IgD-negative memory B cell (primary cell): ENCODE measurements at places on chromosomes 12 and 14. TPM values are rescaled to one million over a fixed set of nuclear protein-coding genes. Genes with fewer than 3 reads are reported as not detected.

Gene TMEM229B
- 7.0 TPM for polyA plus RNA-seq

Gene KLRC1
- polyA plus RNA-seq: 4.5 TPM

Gene TMEM233
- not detected for polyA plus RNA-seq

Gene KLRK1
- polyA plus RNA-seq: 15.8 TPM

Gene NUAK1
- not detected for polyA plus RNA-seq

Gene CCDC175
- not detected for polyA plus RNA-seq

Gene HECTD4
- polyA plus RNA-seq: 6.8 TPM

Gene BEGAIN
- polyA plus RNA-seq: 0.91 TPM

Gene KRT1
- polyA plus RNA-seq: 0.25 TPM

Gene GLIPR1L1
- polyA plus RNA-seq: not detected

Gene PAX9
- not detected for polyA plus RNA-seq

Gene BCAT1
- polyA plus RNA-seq: 11.5 TPM

Gene FAIM2
- not detected for polyA plus RNA-seq

Gene AQP6
- polyA plus RNA-seq: not detected

Gene MFAP5
- polyA plus RNA-seq: not detected

Gene ST8SIA1
- polyA plus RNA-seq: not detected

Gene PTPN11
- polyA plus RNA-seq: 69.9 TPM

Gene OR4K1
- polyA plus RNA-seq: not detected

Gene SAV1
- polyA plus RNA-seq: 55.8 TPM

Gene RPL10L
- polyA plus RNA-seq: not detected

Gene GPD1
- polyA plus RNA-seq: not detected

Gene SLC7A8
- 0.25 TPM for polyA plus RNA-seq

Gene E2F7
- not detected for polyA plus RNA-seq

Gene ZNF385A
- 4.2 TPM for polyA plus RNA-seq

Gene LRCOL1
- not detected for polyA plus RNA-seq

Gene KRT82
- not detected for polyA plus RNA-seq

Gene DAO
- not detected for polyA plus RNA-seq

Gene HNF1A
- not detected for polyA plus RNA-seq

Gene KRT73
- polyA plus RNA-seq: not detected

Gene KRT3
- polyA plus RNA-seq: not detected

Gene LHX5
- not detected for polyA plus RNA-seq

Gene IFNG-AS1
- polyA plus RNA-seq: 21.1 TPM

Gene DICER1
- polyA plus RNA-seq: 17.9 TPM

Gene INSM2
- not detected for polyA plus RNA-seq

Gene ERBB3
- 0.83 TPM for polyA plus RNA-seq

Gene NGB
- not detected for polyA plus RNA-seq

Gene KCNJ8
- not detected for polyA plus RNA-seq

Gene CCDC177
- not detected for polyA plus RNA-seq

Gene PACS2
- polyA plus RNA-seq: 3.8 TPM

Gene KLHL42
- polyA plus RNA-seq: 12.8 TPM

Gene TMEM63C
- polyA plus RNA-seq: 0.24 TPM

Gene PLEKHG7
- 12.0 TPM for polyA plus RNA-seq

Gene FAM186B
- 0.16 TPM for polyA plus RNA-seq

Gene AGAP2
- polyA plus RNA-seq: 4.1 TPM

Gene CACNA1C
- 0.06 TPM for polyA plus RNA-seq

Gene SLC2A3
- 65.3 TPM for polyA plus RNA-seq

Gene CD163
- 0.24 TPM for polyA plus RNA-seq

Gene SFSWAP
- 24.2 TPM for polyA plus RNA-seq

Gene ACOT6
- not detected for polyA plus RNA-seq

Gene SLC7A7
- 24.0 TPM for polyA plus RNA-seq

Gene ESR2
- polyA plus RNA-seq: 1.3 TPM

Gene JAG2
- polyA plus RNA-seq: not detected

Gene SCN8A
- polyA plus RNA-seq: 0.85 TPM

Gene CLEC4A
- 6.9 TPM for polyA plus RNA-seq

Gene COX8C
- polyA plus RNA-seq: not detected

Gene NDRG2
- 4.9 TPM for polyA plus RNA-seq

Gene CCDC184
- polyA plus RNA-seq: 0.31 TPM
